Renal cortex interstitium (tissue), 15 donors: ENCODE measurements at places on chromosomes 16 and 17. TPM values are rescaled to one million over a fixed set of nuclear protein-coding genes. Genes with fewer than 3 reads are reported as not detected.

Gene CTRB2
- polyA plus RNA-seq: not detected

Gene KRTAP2-2
- polyA plus RNA-seq: not detected

Gene HIC1
- 31.6 TPM for polyA plus RNA-seq

Gene NME1
- 76.2 TPM for polyA plus RNA-seq

Gene TXNDC17
- 104 TPM for polyA plus RNA-seq
